ENCODE measurements at places on chromosomes 13 and 19.

- no peak for DNase-seq
Measured at GRCh38 chr13:51373451-51373850, 34.0 kb downstream of the SERPINE3 start.

DNA sequence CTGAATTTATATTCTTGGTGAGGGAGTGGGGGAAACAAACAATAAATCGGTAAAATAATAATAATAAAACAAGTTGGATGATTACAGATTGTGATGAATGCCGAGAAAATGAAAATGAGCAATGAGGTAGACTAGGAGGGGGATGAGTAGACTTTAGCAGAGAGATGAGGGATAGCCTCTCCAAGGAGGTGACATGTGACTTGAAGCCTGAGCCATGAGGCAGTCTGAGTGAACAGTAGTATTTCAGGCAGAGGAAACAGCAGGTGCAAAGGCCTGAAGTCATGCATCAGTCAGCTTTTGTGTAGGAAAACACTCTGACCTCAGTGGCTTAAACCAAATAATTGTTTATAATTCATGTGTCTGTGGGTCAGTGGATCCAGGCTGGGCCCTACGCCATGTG is 4.6 kb downstream of the ZNF135 start:
- DNase-seq, result no peak

DNA sequence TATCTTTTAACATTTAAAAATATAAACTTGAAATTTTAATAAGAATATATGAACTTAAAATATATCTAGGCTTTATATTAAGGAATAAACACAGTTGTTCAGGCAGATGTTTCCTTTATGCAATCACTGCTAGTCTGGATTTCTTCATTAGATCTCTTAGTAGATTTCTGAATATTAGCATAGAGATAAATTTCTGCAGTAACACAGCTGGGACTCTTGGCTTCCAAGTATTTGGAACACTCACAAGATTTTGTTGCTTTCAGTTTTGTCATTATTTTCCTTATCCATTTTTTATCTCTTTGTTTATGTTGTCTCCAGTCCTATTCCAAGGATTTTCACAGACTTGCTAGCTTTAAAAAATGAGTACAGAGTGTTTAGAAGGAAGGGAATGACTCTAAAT is 857.1 kb downstream of the GPC5 start:
- DNase-seq, result no peak

GRCh38 chr13:102704238-102705058 is 9.6 kb upstream of the METTL21C start:
- DNase-seq, result no peak

DNA sequence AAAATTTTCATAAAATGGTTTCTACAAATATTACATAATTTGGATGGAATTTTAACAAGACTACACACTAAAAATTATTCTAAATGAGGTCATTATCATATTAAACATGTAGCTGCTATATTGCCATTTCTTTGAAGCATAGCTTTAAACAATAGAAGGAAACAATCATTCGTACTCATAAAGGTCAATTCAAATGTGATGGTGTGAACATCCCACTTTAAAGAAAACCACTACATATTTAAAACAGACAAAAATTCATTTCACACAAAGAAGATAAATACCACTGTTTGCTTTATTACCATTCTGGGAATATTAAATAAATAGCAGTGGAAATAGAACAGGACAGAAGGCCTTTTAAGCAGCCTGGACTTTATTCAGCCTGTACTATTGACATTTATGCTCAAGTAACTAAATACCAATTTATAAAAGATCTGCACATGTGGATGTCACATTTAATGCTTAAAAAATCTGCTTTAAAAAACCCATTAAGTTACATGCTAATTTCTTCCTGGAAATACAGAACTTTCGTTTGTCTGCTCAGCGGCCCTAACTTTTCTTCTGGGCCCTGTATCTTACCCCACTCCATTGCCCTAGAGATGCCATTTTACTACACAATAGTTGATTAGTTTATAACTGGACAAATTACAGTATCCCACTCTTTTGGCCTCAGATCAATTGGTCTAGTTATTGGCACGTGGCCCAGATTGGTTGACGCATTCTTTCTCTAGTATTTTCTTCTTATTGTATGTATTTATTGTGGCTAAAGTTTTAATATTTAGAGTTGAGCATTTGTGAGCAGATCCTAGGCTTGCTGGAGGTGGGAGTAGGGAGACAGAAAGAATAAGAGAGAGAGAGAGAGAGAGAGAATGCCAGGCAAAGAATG is 215.1 kb upstream of the SPRY2 start:
- DNase-seq, result no peak

DNA sequence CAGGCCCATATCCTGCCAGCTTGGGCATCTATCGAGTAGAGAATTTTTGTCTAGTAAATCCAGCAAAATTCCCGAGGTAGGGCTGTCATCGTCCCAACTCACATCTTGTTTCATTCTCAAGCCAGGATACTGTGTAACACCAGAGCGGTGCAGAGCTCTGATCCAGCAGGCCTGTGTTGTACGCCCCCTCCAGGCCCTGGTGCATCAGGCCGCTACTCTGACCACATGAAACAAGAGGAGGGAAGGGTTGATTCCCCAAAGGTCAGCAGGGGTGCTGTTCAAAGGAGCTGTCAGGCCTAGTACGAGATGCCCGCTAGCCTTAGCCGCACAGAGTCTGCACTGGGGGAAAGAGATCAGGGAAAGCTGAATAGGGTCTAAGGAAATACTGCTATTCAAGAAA is 276.0 kb downstream of the SLC7A1 start:
- DNase-seq, result no peak

DNA sequence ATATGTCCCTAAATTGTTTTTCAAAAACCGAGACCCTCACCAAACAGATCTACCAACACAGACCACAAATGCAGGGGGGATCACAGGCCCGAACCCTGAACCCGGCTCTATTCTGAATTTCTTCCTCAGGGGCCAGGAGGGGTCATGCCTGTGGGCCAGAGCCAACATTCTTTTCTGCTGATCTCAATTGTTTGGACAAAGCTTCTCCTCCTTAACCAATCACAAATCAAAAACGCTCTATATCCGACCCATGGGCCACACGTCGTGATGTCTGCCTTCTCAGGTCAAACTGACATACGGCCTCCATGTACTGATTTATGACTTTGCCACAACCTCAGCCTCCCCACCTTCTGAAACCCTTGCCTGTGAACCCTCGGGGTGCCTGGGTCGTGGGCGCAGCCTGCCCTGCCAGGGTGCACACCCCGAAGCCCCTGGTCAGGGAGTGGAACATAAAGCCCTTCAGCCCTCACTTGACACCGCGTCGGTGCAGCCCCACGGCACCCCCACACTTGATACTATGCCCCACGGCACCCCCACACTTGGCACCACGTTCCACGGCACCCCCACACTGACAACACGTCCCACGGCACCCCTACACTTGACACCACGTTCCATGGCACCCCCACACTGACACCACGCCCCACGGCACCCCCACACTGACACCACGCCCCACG is 58.4 kb upstream of the C13orf46 start:
- DNase-seq, result peak; percentile 85

DNA sequence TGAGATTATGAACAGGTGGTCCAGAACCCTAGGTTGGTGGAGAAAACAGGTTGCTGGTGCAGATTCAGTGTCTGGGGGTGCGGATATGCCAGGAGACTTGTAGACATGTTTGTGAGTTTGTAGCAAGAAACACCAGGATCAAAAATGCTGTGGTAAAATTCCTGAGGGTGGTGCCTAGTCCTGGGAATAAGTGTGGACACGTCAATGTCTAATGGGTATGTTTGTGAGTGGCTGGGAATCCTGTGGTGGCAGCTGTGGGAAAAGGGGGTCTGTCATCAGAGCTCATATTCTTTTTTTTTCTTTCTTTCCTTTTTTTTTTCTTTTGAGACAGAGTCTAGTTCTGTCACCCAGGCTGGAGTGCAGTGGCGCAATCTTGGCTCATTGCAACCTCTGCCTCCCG is 7.2 kb downstream of the ZNF708 start:
- no peak for DNase-seq

- DNase-seq, result peak; percentile 33
Measured at GRCh38 chr13:97328222-97328790, 105.7 kb upstream of the RAP2A start.

GRCh38 chr13:58773280-58773859 is 1141.8 kb downstream of the PCDH17 start:
- DNase-seq, result no peak

- DNase-seq, result no peak
Measured at GRCh38 chr19:17836530-17836929, 11.3 kb downstream of the JAK3 start.

DNA sequence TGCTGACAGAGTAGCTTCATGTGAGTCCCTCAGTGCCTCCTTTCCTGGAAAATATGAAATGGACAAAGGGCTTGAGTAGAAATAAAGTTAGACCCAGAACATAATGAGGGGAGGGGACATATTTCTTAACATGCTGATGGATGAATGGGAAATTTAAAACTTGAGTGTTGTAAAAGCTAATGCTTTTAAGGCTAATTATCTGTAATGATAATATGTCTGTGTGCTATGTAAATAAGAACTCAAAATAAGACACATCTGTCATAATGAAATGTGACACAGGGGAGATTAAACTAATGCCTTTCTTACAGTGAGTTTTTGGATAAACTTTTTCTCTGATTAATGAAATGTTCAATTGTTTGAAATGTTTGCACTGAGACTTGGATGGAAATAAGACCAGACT is 65.8 kb upstream of the RFXAP start:
- no peak for DNase-seq

- DNase-seq, result no peak
Measured at GRCh38 chr13:106911627-106912026, 343.7 kb upstream of the ARGLU1 start.

DNA sequence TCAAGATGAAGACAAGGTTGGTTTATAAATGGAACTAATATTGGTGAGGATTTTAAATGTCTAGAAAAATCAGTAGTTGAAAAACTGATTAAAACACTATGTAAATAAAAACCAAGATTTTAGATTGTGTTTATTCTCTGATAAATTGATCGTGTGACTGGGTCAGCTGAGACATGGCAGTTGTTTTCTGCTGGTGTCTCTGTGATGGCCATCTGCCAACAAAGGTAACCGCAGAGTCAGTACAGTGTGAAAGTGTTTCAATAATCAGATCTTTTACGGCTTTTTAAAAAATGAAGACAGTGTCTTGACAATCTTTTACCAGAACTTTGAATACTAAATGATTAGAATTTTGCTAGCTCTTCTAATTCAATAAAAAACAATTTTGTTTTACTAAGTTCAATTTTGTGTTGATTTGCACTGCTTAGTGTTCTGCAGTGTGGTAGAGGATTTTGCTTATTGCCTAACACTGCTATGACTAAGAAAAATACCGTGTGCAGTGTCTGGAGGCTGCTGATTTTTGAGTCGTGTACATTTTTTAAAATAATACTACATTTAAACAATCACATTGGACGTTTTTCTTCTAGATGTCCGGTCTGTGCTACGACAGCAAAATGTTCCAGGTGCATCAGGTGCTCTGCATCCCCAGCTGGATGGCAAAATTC is 32.7 kb upstream of the GPR183 start:
- no peak for DNase-seq

- no peak for DNase-seq
Measured at GRCh38 chr19:29672933-29673336, 7.7 kb downstream of the PLEKHF1 start.

GRCh38 chr13:31198519-31198918 is 1.3 kb upstream of the B3GLCT start:
- DNase-seq, result no peak

DNA sequence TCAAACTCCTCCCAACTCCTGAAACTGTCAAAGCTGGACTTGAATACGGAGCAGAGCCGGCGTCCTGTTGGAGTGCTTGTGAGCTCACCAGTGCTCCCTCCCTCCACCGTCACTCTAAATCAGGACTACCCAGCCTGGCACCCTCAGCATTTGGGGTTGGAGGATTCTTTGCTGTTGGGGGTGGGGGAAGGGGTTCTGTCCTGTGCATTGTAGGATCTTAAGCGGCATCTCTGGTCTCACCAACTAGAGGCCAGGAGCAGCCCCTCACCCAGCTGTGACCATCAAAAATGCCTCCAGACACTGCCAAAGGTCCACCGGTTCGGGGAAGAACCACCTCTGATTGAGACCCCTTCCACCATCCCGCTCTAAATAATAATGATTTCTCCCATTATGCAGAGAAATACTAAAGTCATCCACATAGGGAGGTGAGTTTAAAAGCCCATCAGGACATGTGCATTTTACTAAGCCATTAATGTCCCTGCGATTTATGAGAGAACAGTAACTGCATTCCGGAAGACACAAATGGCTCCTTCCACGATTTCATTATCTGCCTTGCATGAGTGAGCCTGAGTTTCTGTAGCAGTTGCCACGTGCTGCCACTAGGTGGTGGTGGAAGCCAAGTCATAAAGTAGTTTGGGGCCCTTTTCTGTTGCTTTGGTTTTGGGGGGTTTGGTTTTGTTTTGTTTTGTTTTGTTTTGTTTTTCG is 16.1 kb upstream of the USP29 start:
- DNase-seq, result peak; percentile 75

DNA sequence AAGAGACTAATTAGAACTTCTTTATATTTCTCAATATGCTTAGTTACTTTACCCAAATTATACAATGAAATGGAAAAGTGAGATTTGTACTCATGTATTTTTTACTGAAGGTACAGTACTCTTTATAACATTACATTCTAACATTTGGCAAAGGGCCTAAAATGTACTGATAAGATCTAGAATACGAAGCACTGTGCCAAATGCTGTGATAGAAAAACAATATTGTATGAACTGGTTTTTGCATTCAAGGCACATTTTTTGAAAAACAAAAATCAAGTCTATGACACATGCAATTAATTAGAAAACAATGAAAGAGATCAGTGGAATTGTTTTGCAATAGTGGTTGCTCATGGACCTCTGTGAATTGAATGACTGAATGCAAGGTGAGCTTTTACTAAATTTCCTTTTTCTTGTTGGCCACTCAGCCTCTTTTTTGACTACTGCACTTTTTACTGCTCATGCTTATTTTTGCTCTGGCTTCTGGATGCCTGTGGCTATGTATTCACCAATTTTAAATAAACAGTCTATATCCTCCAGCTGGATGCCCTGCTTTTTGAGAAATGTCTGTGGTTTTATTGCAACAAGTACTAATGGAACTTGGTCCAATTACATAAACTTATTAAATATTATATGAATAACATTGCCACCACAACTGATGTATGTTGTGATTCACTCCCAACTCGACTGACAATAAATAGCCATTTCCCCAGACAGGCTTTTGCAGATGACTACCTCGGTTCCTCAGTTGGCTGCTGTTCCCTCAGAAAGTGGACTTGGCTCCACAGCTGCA is 41.4 kb upstream of the OBI1 start:
- no peak for DNase-seq

- DNase-seq, result no peak
Measured at GRCh38 chr19:19948800-19949199, 48.1 kb downstream of the ZNF93 start.

DNA sequence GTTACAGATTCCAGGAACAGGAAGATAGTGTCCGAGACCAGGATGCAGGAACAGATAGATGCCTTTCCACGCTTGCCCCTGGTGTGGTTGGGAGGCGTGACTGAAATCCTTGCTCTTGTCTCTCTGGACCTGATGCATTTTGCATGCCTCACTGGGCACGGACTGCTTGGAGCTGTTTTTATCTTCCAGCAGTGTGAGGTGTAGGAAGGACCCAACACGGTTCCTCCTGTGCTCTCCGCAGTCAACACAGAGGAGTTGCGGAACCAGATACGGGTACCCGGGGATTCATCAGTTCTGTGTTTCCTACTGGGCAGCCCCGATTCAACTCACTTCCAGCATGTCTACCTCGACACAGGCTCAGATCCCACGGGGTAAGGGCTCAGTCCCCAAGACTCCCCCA is 6.5 kb downstream of the DOT1L start:
- no peak for DNase-seq

- no peak for DNase-seq
Measured at GRCh38 chr19:40590464-40591265, 10.5 kb upstream of the LTBP4 start.

GRCh38 chr13:97332742-97333141 is 101.2 kb upstream of the RAP2A start:
- no peak for DNase-seq

Measured in urothelium cell line (cell line).